Activated CD4-positive, alpha-beta T cell treated with anti-CD3 and anti-CD28 coated beads, Interleukin-2, amount 50 U/mL, for 4 hours (primary cell): ENCODE measurements at places on chromosomes 3 and 15.
A peak's percentile ranks its signal among the peaks of the same experiment; 100 is the strongest.

DNA sequence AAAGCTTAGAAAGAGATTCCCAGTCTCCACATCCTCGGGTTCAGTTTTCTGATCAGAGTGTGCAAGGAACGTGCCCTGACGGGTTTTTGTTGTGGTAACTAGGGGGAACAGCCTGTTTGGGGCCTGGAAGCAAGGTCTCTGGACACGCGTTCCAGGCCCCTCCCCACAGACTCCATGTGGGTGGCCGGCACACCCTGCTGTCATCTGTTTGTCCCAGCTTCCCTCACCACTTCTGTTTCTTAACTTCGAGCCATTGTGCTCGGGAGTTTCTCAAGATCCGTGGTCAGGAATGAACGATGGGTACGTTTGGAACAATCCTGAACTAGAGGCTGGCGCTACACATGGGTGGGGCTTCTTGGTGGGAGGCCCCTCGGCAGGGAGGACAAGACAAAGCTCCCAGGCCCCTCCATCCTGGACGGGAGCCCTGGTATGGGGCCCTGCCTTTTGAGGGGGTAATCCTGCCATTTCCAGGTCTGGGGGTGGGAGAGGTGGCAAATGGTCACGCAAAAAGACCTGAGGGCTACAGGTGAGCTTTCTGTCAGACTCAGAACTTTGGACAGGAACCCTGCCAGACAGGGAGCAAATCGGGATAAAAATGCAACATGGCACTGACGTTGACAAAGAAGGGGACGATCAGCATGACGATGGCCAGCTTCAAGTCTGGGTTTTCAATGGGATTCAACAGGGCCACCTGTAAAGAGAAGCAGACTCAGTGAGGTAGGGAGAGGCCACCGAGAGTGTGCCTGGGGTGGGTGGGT, 8.5 kb upstream of the MUSTN1 start:
- DNase-seq: no peak

GRCh38 chr3:47163169-47164006, 525 bp downstream of the SETD2 start:
- DNase-seq: peak; percentile 29

GRCh38 chr15:53453253-53454105, 306.0 kb downstream of the WDR72 start:
- no peak for DNase-seq

DNA sequence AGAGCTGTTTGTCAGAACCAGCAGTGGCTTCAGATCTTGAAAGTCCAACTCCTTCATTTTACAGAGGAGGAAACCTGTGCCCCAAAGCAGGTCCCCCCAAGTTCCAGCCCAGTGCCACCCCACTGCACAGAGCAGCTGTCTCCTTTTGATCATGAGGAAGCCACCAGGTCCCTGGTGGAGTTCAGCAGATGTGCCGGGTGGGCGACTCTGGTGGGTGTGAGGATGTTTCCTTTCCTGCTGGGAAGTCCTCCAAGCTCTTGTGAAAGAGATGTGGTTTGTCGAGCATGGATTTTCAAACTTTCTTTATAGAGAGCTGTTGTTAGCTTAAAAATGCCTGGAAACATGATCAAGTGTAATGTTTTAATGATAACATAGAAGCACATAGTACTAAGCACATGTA, 52.0 kb downstream of the SMAD3 start:
- DNase-seq: no peak

GRCh38 chr3:23421811-23422516, 218.8 kb downstream of the UBE2E2 start:
- DNase-seq: no peak

- no peak for DNase-seq
These were observed 66.6 kb upstream of the ARL8B start for GRCh38 chr3:5055357-5056110.

- DNase-seq: no peak
These were observed 27.6 kb upstream of the CDCP1 start for GRCh38 chr3:45173776-45174175.

GRCh38 chr3:57953576-57953975, 54.6 kb upstream of the FLNB start:
- no peak for DNase-seq

GRCh38 chr15:74828835-74829234, 2.4 kb downstream of the CPLX3 start:
- DNase-seq: no peak

DNA sequence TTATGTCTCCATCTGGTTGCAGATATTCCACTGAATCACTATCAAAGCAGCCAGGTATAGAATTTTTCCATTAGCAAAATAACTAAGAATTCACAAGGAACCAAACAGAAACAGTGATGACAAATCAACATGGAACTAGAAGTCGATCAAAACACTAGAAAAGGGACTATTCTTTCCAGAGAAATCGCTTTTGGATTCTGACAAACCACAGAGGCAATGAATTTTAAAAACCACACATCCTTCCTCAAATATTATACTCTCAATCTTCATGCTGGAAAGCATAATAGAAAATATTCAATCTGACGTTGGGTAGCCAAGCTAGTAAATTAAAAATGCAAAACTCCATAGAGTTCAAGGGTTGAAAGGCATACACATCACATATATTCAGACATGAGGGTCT, 93.2 kb upstream of the PPIB start:
- DNase-seq: no peak

DNA sequence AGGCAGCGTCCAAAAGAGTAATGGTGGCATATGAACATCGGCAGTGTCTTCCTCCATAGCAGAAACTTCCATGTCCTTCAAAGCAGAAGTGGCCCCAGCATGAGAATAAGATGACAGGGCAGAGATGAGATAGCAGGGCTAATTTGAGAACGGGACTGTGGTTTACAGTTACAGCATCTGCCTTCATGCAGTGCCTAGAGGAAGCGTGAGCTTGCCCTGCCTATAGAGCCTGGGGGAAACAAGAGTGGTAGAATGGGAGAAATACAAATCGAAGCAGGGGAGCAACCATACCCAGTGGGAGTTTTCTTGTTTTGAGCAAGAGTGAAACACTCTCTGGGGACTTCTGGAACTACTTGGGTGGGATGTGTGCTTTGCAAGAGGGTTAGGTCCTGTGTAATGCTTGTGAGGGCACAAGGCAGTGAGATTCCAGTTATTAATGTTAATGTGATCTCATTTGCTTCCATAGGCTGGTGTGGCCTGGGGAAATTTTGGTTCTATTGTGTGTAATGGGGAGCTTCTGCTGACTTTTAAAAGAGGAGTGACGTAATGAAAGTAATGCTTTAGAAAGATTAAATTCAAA, 616.9 kb downstream of the ZIC1 start:
- no peak for DNase-seq

- DNase-seq: no peak
These were observed 62.5 kb downstream of the TRIM69 start for GRCh38 chr15:44798826-44799225.

DNA sequence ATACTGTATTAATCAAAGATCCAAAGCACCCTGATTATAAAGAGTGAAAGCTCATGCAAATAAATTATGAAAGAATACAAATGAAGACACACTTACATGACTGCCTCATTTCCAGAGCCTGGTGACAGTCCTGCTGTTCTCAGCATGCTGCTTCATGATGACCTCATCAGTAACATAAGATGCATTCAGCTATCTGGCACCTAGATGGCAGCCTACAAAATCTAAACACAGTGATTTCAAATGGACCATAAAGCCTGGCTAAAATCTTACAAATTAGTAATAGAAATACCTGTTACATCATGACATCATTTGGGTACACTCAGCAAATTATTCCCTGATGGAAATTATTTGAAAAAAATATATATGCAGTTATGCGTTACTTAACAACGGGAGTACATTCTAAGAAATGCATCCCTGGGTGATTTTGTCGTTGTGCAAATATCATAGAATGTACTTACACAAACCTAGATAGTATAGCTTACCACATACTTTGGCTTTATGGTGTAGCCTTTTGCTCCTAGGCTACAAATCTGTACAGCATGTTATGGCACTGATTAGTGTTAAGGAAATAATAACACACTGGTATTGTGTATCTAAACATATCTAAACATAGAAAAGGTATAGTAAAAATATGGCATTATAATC, 207.2 kb downstream of the EPHA3 start:
- no peak for DNase-seq

GRCh38 chr15:58296276-58296675, 135.5 kb upstream of the LIPC start:
- DNase-seq: no peak

DNA sequence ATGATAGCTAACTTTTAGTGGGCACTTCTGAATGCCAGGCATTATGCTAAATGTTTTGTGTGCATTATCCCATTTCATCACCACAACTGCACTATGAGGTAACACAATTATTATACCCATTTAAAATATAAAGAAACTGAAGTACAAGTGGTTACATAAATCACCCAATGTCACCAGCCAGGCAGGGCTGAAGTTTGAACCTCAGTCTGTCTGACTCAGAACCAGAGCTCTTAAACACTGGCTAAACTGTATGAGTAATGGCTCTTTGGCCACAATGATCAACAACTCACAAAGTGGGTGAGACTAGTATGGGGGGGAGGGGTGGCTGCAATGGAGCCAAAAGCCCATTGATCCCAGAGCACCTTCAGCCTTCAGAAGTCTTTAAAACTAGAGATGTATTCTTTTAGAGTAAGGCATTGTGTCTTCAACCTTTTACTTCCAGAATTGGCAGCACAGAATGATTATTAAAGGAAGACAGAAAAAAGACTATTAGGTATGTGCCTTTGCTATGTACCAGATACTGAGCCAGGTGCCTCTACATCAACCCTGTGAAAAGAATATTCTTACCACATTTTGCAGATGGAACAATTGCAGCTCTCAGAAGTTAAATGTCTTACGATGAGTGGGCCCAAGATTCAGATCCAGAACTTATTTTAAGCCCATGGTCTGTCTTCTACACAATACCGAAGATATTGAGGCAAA, 166.9 kb downstream of the UACA start:
- DNase-seq: no peak

- DNase-seq: no peak
These were observed 3.4 kb upstream of the DUSP7 start for GRCh38 chr3:52059781-52060180.
